ENCODE measurements at places on chromosomes 3 and 15.

DNA sequence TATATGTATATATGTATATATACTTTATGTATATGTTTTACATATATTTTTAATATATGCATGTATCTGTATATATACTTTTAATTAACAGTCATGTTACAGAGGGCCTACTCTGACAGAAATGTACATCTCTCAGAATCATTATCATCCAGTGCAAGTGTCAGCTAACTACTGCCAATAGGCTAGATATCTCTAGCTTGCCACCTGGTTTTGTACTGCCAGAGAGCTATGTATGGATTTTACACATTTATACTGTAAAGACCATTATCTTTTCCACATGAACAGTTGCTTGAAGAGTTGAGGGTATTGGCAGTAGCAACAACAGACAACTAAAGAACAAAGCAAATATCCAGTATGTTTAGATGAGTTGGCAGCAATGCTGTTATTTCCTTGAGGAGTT, 99.7 kb upstream of the VGLL3 start:
- DNase-seq = no peak

DNA sequence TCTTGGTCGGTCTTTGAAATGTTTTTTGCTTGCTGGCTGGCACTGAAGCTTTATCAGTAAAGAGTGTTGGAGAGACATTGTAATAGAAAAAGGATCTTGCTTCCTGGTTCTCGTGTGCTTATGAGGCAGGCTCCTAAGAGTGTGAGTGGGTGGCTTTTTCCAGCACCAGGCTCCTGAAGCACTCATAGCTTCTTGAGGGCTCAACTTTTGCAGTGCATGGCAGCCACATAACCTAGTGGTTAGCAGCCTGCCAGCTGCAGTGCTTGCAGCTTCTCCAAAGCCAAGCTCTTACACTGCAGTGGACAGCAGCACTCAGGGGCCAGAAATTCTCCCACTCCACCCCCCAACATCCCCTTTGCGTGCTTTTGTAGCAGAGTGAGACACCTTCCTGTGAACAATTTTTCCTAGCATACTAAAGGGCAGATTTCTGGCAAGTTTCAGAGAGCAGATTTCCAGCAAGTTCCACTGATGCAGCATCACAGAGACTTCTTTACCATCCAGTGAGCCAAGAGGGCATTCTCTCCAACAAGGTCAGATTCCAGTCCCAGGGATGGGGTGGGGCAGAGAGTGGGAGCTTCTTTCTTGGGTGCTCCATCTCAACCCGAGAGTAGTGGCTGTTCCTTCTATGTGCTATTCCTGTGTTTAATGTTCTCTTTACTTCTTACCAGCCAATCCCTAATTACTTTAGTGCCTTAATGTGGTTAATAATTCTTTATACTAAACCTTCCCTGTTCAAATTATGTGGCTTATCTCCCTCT, 15.8 kb upstream of the ARHGEF26 start:
- DNase-seq = no peak

GRCh38 chr3:153070511-153070868, 91.5 kb upstream of the RAP2B start:
- DNase-seq = no peak

DNA sequence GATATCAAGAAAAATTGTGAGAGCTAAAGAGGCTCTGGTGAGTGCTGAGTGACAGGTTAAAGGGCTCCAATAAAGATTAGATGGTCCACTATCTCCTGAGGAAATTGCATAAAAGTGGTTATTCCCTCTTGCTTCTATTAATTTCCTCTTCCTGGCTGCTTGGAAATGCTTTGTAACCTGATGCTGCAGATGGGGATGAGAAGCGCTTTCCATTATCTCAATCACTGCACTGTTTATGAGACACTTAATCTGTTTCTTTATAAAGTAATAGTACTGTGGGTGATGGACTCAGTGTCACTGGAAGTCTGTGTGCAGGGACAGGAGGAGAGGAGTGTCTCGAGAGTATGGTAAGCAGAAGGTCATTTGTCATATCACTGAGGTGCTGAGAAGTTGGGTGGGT, 305.3 kb downstream of the EPHB1 start:
- no peak for DNase-seq

GRCh38 chr15:34223904-34224596, 766 bp upstream of the EMC4 start:
- no peak for DNase-seq

DNA sequence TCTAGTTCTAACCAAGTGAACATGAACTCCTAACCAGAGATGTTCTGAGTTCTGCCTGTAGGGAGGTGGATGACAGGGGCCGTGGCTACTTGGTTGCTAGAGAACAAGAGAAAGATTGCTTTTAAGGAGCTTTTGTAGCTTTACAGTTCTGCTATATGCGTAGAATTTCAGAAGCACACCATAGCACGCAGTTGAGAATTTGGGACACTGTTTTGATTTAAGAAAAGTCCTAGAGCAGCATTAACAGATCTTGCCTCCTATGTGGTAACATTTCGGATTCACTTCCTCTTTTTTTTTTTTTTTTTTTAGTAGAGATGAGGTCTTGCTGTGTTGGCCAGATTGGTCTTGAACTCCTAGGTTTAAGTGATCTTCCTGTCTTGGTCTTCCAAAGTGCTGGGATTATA, 181.7 kb downstream of the TCF12 start:
- no peak for DNase-seq

DNA sequence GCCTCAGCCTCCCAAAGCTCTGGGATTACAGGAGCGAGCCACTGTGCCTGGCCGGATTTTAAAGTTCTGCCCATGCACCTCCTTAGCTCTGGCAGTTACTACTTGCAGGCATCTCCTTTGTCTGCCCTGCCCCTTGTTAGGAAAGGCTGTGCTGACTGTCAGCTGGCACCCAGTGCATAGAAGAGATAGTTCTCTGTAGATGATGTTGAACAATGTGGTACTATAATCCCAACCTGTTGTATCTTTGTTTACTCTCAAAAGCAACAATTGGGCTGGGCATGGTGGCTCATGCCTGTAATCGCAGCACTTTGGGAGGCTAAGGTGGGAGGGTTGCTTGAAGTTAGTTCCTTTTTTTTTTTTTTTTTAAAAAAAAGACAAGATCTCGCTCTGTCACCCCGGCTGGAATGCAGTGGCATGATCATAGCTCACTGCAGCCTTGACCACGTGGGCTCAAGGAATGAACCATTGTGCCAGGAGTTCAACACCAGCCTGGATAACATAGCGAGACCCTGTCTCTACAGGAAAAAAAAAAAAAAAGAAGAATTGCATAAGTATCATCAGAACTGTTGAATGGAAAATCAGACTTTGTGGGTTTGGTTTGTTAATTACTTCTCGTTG, 30.6 kb downstream of the FLNB start:
- no peak for DNase-seq

GRCh38 chr3:126360046-126360713, 3.0 kb upstream of the KLF15 start:
- no peak for DNase-seq

GRCh38 chr3:146326875-146327543, 76.1 kb upstream of the PLSCR4 start:
- DNase-seq = no peak

DNA sequence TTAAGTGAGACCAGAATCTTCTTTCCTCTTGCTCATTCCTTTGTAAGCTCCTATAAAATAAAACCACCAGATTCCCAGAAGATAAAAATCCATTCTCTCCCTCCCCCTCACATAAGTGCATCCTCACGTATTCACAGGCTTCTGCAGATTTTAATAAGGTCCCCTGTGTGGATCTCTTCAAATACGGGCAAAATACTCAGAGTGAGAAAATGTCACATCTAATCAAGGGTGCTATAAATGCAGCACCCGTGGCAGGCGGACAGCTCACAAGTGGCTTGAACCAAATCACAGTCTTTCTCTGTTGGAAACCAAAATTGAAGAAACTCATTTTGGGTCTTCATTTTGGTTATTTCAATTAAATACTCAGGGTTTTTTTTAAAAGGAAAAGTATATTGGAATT, 212.9 kb upstream of the CMC1 start:
- no peak for DNase-seq

- DNase-seq = no peak
Observed at GRCh38 chr3:25354071-25354470, 74.0 kb upstream of the RARB start.

GRCh38 chr3:170473358-170473757, 54.7 kb downstream of the CLDN11 start:
- DNase-seq = no peak

- DNase-seq = no peak
Observed at GRCh38 chr3:164779816-164780215, 298.5 kb downstream of the SI start.

DNA sequence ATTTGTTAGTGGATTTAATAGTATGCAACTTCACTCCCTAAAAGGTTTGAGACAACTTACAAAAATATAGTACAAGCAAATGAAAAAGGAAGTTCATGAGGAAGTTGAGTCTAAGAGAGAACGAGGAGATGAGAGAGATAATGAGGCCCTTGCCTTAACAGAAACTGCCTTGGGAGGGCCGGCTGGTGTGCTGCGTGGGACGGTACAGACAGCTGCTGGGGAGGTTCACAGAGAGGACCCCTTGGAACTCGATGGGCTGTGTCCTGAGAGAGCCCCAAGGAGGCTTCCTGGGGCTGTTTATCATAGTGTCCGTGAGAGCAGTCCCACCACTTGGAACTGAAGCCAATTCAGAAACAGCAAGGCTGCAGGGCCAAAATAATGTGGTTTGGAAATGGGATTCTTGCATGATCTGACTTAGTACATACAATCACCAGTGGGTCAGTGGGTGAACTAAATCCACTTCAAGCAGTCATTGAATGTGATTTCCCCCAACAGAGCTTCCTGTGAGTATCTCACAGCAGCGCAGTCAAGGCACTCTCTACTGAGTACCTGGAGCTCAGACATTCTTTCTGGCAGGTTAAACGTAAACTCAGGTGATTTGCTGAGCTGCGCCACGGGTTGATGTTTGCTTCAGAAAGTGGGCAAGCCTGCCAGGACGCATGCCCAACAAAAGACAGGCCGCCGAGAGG, 90.8 kb downstream of the CRTC3 start:
- DNase-seq = no peak

GRCh38 chr15:70358011-70358819, 260.5 kb upstream of the TLE3 start:
- DNase-seq = no peak

DNA sequence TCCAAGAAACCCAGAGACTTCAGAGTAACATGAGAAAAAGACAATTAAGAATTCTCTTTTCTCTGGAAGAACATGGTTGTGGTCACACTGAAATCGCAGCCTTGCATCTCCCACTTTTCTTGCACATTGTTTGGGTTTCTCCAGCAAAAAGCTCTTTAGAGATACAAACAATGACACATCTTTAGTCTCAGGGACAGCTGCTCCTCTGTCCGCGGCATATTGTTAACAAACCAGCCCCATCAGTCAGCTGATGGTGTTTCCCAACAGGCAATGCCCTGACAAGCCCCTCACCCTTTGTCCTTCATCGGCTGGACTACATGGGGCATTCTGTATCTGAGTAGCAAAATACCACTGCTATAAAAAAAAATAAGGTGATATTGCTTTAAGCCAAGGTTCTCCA, 53.4 kb downstream of the UMPS start:
- DNase-seq = no peak

- no peak for DNase-seq
Observed at GRCh38 chr15:73608941-73609340, 24.2 kb downstream of the NPTN start.

DNA sequence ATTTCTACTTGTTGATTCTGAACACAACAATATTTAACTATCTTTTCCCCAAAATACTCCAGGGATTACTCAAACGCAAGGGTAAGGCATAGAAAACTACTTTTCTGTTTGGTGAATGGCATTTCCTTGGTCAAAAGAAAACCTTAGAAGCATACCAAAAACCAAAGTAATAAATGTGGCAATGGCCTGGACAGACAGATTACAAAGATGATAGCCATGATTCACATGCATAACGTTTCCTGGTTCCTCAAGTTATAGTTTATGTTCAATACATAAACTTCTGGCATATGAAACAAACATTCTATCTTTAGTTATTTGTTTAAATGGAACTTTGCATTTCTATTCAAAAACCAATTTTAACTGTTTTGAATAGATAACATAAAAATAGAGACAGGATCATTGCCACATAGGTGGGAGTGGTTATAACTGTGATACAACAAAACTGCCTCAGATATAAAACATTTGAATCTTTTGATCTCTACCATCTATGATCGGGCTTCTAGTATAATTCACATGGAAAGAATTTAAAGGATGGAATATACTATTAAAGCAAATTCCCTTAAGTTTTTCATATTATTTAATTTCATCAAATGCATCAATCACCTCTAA, 32.1 kb downstream of the FOXP1 start:
- DNase-seq = no peak

GRCh38 chr3:160774172-160774571, 18.1 kb downstream of the PPM1L start:
- DNase-seq = no peak

- no peak for DNase-seq
Observed at GRCh38 chr3:16788440-16789056, 96.2 kb upstream of the PLCL2 start.

DNA sequence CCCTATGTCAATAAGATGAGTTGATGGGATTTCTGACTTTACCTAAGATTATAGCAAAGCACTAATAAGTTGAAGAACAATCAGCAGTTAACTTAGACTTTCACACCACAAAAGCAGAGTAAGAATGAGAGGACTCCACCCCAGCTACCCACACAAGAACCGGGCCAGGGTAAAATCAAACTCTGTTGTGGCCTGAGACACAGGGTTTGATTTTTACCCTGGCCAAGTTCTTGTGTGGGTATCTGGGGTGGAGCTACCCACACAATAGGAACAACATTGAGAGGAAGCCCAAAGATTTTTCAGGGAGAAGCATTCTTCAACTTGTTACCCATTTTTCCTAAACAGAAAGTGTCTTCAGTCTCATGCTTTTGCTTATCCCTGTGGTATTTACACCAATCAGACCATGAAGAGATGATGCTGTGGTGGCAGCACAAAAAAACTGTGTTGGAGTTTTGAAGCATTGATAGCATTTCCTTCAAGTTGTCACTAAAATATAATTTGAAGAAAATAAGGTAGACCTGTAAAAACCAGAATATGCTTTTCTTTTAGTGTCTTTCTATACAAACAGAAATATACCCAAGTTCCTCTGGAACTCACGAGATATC, 25.6 kb downstream of the CPOX start:
- DNase-seq = no peak

DNA sequence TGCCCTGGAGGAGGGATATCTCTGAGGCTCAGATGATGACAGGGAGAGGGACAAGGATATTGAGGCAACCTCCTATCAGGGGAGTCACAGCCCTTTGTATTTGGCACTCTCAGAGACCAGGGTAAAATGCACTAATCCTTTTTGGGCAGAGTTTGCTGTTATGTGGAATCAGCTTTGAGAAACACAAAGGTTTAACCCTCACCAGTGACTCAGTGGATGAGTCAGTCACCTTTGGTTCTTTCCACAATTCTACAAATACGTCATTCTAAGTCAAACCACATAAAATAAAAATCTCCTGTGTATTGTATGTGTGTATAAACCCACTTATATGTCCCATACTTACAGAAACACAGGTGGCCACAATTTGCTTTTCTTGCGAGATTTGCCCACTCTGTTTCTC, 5.1 kb downstream of the LSAMP start:
- no peak for DNase-seq

GRCh38 chr15:47548231-47548630, 169.1 kb upstream of the SEMA6D start:
- DNase-seq = no peak
